NCI-H1694 (cell line): ENCODE measurements at places on chromosomes 12 and 14.

DNA sequence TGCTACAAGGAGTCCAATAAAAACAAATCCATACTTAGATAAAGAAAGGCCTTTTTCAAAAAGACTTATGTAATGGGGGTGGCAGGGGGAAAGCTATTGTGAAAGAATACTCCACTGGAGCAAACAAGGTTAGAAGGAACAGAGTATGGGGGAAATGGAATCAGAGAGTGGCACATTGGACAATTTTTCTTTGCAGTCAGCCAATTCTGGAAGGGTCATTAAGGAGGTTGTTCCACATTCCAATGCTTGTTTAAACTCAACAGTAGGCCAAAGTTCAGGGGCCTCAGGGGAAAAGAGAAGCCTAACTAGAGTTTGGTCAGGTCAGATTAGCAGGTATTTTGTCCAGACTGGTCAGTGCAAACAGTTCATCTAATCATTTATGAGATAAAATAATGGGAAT lies 105.2 kb upstream of the RESF1 start:
- DNase-seq: no peak

DNA sequence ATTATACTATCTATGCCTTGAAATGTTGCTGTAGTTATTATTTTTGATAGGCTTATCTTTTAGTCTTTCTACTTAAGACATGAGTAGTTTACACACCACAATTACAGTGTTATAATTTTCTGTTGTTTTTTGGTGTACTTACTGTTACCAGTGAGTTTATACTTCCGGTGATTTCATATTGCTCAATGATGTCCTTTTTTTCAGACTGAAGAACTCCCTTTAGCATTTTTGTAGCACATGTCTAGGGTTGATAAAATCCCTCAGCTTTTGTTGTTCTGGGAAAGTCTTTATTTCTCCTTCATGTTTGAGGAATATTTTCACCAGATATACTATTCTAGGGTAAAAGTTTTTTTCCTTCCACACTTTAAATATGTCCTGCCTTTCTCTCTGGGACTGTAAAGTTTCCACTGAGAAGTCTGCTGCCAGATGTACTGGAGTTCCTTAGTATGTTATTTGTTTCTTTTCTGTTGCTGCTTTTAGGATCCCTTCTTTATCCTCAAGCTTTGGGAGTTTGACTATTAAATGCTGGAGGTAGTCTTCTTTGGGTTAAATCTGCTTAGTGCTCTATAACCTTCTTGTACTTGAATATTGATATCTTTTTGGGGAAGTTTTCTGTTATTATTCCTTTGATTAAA lies 41.5 kb upstream of the FERMT2 start:
- no peak for DNase-seq

GRCh38 chr14:95683793-95684192 lies 2.4 kb upstream of the TCL1B start:
- no peak for DNase-seq

GRCh38 chr12:15924956-15925355 lies 13.8 kb downstream of the DERA start:
- DNase-seq: no peak

- no peak for DNase-seq
Observed at GRCh38 chr14:42929806-42930480, 1323.3 kb downstream of the LRFN5 start.

GRCh38 chr12:68271346-68271745 lies 17.9 kb upstream of the IL22 start:
- DNase-seq: no peak

- DNase-seq: no peak
Observed at GRCh38 chr14:75249251-75249957, 29.2 kb upstream of the FOS start.

DNA sequence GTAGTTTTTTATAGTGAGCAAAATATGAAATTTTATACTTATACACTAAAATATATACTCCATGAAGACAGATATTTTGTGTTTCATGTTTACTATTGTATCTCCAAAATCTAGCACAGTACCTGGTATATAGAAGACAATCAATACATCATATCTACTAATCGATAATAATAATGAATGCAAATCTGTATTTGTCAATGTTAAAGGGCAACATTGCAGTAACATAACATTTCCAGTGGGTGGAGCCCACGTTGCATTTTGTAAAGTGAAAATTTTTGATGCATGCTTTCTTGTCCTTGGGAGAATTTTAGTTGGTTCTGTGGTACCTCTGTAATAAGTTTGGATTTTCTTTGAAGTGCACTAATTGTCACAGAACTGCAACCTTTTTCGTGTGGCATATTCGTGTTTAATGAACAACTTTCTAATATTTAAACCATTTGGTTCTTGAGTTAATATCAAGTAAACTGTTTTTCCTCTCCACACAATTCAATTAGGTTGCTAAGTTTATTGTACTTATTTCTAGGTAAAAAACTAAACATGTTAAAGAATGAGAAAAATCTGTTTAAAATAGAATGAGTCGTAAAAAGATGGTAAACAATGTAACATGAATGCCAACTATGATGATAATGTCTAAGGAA lies 47.4 kb downstream of the AVPR1A start:
- DNase-seq: no peak

DNA sequence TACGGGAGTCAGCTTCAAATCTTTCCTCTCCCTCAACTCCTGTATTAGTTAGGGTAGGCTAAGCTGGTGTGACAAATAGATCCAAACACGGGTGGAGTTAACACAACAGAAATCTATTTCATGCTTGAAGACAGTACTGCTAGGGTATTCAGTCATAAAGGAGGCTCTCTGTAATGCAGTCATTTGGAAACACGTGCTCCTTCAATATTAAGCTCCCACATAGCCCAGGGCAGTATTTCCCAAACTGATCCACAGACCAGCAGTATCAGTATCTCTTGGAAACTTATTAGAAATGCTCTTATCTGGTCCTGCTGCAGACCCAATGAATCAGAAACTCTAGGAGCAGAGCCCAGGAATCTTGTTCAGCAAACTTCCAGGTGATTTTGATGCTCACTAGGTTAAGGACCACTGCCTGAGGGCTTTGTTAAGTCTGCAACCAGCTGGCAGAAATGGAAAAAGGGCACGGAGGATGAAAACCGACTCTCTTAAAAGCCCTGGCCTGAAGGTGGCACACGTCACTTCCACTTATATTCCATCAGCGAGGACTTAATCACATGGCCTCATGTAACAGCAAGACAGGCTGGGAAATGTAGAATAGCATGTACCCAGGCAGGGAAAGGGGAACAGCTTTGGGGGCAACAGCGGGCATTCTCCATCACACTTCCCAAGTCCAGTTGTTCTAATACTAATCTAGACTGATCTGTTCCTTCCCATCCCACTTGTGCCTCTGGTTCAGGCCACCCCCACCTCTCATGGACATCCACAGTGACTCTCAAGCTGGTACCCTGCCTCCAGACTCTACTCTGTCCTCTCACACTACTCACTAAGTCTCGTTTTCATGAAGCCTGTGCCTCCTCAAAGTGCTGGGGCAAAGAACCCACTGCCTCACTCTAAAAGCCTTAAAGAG lies 38.2 kb upstream of the RIC8B start:
- DNase-seq: no peak

- DNase-seq: peak; percentile 53
Observed at GRCh38 chr14:95174184-95174792, 17.0 kb upstream of the DICER1 start.

DNA sequence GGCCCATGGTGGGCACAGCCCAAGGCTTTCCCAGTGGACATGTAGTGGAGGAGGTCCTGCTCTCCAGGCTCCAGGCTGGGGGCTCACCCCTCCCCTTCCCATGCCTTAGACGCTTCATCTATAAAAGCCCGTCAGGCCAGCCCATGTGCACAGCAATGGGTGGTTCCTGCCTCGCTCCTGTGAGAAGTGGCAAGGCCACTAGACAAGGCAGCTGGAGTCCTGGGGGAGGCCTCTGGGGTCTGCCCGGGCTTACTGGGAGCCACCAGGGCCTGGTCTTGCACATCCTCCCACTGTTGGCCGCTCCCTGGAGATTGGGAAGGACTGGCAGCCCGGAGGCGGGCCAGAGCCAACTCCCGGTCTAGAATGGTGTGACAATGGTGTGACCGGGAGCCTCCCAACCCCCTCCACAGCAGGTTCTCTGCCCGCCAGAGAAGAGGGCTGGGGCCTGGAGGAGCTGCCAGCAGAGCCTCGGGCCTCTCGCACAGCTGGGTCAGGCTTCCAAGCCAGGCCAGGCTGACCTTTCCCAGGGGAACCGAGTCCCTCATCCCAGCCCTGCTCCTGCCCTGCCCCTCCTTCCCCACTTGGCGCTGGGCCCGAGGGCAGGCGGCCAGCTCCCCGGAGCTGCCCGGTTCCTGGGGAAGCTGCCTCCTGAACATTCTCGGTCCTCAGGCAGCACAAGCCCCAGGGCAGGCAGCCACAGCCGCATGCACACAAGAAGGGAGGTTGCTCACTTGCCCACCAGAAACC lies 97.9 kb downstream of the RFLNA start:
- DNase-seq: no peak

GRCh38 chr12:45582986-45583659 lies 146.4 kb upstream of the ARID2 start:
- DNase-seq: no peak

GRCh38 chr14:60573943-60574495 lies 65.1 kb downstream of the SIX6 start:
- no peak for DNase-seq

DNA sequence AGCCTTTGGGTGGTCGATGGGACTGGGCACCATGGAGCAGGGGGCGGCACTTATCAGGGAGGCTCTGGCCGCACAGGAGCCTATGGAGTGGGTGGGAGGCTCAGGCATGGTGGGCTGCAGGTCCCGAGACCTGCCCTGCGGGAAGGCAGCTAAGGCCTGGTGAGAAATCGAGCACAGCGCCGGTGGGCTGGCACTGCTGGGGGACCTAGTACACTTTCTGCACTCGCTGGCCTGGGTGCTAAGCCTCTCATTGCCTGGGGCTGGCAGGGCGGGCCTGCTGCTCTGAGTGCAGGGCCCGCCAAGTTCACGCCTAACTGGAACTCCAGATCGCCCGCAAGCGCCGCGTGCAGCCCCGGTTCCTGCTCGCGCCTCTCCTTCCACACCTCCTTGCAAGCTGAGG lies 33.1 kb upstream of the SLCO1B3 start:
- no peak for DNase-seq

DNA sequence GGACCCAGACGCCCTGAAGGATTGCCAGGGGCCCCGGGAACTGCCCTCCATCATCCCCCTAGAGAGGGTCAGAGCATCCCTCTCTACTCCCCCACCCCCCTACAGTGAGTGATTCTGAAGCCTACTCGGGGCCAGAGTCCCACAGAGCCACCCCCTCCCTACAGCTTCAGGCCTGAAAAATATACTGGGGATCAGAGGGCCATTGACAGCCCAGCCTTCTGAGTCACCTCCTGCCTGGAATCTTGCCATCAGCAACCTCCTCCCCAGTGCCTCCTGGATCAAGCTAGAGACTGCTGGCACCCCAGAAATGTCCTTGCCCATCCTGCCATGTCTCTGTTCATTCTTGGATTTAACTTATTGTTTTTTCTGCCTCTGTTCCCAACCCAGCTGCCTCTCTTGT lies 21.7 kb upstream of the MIA2 start:
- DNase-seq: no peak

DNA sequence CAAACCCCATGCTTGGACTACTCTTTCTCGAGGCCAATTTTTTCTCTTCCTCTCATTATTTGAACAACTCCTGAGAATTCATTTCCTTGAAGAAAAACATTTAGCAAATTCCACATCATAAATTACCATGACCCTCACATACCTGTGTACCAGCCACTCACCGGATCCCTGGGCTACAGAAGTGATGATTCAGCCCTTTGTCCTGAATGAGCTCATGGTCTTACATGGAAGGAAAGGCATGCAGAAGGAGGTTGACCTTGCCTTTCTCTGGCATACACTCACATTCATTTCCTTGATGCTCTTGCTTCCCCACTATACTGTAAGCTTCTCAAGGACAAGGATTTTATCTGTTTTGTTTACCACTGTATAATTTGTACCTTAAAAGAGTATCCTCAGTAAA lies 191.5 kb downstream of the SLC5A8 start:
- DNase-seq: no peak

DNA sequence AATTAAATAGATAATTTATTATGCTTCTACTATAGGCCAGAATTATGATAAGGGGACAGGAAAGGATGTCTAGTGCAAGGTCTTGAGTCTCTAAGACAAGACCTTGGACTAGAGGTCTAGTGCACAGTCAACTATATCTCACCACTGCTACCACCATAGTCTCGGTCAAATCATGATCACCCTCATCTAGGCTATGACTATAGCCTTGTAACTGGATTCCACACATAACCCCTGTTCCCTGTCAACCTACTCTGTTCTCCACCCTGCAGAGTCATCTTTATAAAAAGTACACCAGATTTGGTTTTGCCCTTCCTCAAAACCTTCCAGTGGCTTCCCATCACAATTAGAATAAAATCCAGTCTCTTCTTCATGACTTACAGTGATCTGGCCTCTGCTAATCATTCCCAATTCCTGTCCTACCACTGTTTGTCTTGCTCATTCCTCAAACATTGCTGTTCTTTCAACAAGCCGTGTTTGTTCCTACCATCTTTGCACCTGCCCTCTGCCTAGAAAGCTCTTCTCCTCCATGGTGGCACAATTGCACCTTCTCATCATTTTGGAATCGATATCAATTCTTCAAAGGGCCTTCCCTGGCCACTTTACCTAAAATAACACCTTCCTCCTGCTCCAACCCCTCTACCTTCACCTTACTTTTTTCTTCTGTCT lies 169.4 kb downstream of the FOXN3 start:
- DNase-seq: no peak

- DNase-seq: no peak
Observed at GRCh38 chr12:127121494-127122084, 1145.4 kb upstream of the TMEM132C start.

GRCh38 chr12:17148706-17149105 lies 542.7 kb upstream of the LMO3 start:
- DNase-seq: no peak

- no peak for DNase-seq
Observed at GRCh38 chr12:105235281-105235731, 668 bp downstream of the APPL2 start.

- no peak for DNase-seq
Observed at GRCh38 chr12:58359084-58359483, 417.7 kb downstream of the ATP23 start.

- no peak for DNase-seq
Observed at GRCh38 chr14:76651410-76652055, 109.7 kb upstream of the VASH1 start.

GRCh38 chr14:78673845-78674244 lies 503.7 kb downstream of the NRXN3 start:
- no peak for DNase-seq

GRCh38 chr14:23173031-23173430 lies 10.4 kb downstream of the SLC7A8 start:
- DNase-seq: no peak

GRCh38 chr14:84040101-84040500 lies 1489.8 kb upstream of the FLRT2 start:
- no peak for DNase-seq
